ENCODE measurements at places on chromosomes 13 and 19.

DNA sequence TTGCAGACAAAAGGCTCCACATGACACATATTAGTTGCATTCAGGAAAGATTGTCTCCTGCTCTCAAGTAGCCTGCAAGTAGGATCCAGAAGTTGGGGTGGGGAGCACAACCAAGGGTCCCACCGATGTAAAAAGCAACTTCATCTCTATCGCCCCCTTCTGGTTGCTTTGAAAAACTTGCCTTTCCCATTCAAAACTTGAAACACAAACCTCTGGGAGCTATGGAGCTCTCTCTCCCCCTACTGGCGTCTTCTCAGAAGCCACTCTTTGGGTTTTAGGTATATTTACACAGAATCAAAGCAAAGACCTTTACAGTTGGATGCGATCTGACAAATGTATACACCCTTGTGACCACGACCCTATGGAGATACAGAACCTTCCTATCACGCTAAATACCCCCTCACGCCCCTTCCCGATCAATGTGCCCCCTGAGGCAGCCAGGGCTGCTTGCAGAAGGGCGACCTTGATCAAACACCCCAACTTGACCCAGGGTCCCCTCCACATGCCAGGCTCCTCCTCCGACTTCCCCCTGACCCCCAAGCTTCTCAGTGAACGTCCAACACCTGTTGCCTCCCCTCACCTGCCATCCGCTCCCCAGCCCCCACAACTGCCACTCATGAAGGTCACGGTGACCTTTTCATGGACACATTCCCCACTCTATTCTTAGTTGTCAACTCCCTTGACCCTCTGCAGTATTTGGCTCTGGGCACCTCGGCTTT is 10.1 kb downstream of the NOSIP start:
- no peak for DNase-seq
- peaks cover 44% of the 10 kb centered on the region for H3K4me1 ChIP-seq
- peak overlapping the region; percentile 10 for H3K4me3 ChIP-seq

DNA sequence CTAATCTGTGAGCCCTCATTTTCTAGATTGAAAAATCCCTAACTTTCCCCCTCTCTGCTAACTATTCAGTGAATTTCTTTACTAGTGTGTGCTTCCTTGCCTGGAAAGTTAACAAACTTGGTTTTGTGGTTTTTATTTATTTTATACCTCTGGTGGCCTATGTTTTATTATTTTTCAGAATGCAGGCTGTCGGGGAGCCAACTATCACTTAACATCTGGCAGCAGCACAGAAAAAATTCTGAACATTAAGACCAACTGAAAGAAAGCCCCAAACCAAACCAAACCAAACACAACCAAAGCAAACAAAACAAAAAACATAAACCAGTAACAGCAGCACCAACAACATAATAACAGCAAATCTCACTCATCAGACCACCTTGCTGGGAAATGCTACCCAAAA is 109.0 kb upstream of the KL start:
- no peaks in the 10 kb centered on the region for H3K27me3 ChIP-seq
- H3K27ac ChIP-seq: no peak overlapping the region
- H3K4me3 ChIP-seq: no peak overlapping the region
- H3K36me3 ChIP-seq: no peaks in the 10 kb centered on the region
- peaks cover 12% of the 10 kb centered on the region for H3K4me1 ChIP-seq

DNA sequence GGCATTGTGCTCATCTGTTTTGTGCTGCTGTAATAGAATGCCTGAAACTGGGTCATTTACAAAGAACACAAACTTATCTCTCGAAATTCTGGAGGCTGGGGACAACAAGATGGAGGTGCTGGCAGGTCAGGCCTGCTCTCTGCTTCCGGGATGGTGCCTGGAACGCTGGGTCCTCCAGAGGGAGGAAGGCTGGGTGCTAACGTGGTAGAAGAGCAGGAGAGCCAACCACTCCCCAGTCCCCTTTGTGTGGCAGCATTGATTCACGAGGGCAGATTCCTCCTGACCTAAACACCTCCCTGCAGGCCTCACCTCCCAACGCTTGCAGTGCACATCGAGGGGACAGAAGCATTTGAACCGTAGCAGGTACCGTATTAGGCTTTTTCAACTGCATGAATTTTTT is 34.1 kb upstream of the TFDP1 start:
- H3K4me1 ChIP-seq: peaks cover 50% of the 10 kb centered on the region
- peaks cover 37% of the 10 kb centered on the region for H3K36me3 ChIP-seq
- H3K27me3 ChIP-seq: no peaks in the 10 kb centered on the region
- no peak overlapping the region for H3K27ac ChIP-seq

DNA sequence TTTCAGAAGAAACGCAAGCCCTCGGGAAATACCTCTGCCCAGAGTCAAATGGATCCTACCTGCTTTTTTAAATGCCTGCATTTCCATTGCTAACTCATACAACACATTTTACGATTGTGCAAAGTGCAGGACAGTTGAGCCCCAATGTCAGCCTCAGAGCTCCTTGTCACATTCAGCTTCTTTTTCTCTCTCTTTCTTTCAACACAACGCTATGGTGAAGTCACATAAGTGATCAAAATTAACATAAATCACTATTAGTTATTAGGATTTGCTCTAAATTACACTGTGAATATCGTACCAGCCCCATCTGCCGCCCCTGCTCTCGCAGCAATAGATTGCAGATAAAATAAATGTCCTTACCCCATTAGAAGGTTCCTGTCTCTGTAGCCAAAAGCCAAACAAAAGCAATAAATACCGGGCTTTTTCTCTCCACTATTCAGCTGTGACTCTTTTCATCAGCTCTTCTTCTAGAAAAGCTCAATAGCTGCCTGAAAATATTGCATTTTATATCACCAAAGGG is 8.8 kb downstream of the POU4F1 start:
- peaks cover 100% of the 10 kb centered on the region for H3K27me3 ChIP-seq
- no peak overlapping the region for H3K4me3 ChIP-seq
- peaks cover 20% of the 10 kb centered on the region for H3K4me1 ChIP-seq
- DNase-seq: no peak
- no peaks in the 10 kb centered on the region for H3K36me3 ChIP-seq

GRCh38 chr19:53537521-53538377 is at the start of gene ZNF331:
Gene ZNF331, plus strand, starts transcription at chr19:53538145. Its CDS starts 31,232 bp downstream, at chr19:53569377.
- peak within 1 kb of the TSS; percentile 89 for H3K27ac ChIP-seq
- H3K4me3 ChIP-seq: peak within 1 kb of the TSS; percentile 77
- H3K4me1 ChIP-seq: peaks cover 18% of the 10 kb centered on the region
- peaks cover 7% of the 10 kb centered on the region for H3K36me3 ChIP-seq
- peak; percentile 80 for DNase-seq

All from left ventricle myocardium inferior (tissue), 1 donor.